Amygdala (tissue), 56 donors: ENCODE measurements at places on chromosomes 4 and X.
A peak's percentile ranks its signal among the peaks of the same experiment; 100 is the strongest.

DNA sequence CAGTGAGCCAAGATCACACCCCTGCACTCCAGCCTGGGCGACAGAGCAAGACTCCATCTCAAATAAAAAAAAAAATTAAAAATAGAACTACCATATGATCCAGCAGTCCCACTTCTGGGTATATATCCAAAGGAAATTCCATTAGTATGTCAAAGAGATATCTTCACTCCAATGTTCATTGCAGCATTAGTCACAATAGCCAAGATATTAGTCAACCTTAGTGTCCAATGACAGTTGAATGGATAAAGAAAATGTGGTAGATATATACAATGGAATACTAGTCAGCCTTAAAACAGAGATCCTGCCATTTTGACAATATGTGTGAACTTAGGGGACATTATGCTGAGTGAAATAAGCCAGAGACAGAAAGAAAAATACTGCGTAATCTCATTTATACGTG lies 49.4 kb downstream of the C4orf46 start:
- DNase-seq, result no peak

DNA sequence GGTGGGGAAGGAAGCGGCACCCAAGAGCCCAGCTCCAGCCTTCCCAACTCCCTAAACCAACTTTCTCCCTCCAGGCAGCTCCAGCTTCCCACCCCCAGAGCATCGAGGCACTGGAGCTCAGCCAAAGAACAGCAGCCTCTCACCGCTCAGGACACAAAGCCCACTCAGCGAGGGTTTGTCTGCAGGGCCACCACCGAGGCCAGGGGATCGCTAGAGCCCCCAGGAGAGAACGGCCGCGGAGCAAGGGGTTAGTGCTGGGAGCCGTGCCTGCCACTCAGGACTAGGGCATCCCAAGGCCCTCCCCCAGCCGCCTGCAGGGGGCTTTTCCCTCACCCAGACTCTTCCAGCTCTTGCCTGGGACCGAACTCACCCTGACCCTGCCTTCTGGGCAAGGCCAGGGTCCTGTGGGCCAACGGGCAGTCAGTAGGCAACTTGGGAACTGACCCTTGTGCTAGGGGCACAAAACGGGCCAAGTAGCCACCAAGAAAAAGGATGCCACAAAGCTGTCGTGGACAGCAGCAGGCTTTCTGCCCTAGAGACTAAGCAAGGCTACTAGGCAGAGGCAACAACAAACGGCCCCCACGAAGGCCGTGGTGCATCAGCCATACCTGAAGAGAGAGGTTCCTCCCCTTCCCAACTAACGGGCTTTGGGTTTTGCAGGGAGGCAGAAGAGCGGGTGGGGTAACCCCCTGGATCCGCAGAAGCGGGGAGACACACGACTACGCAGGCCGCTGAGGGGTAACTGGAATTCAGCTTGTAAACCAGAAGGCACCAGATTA lies 2.3 kb downstream of the HCFC1 start:
- no peak for DNase-seq

DNA sequence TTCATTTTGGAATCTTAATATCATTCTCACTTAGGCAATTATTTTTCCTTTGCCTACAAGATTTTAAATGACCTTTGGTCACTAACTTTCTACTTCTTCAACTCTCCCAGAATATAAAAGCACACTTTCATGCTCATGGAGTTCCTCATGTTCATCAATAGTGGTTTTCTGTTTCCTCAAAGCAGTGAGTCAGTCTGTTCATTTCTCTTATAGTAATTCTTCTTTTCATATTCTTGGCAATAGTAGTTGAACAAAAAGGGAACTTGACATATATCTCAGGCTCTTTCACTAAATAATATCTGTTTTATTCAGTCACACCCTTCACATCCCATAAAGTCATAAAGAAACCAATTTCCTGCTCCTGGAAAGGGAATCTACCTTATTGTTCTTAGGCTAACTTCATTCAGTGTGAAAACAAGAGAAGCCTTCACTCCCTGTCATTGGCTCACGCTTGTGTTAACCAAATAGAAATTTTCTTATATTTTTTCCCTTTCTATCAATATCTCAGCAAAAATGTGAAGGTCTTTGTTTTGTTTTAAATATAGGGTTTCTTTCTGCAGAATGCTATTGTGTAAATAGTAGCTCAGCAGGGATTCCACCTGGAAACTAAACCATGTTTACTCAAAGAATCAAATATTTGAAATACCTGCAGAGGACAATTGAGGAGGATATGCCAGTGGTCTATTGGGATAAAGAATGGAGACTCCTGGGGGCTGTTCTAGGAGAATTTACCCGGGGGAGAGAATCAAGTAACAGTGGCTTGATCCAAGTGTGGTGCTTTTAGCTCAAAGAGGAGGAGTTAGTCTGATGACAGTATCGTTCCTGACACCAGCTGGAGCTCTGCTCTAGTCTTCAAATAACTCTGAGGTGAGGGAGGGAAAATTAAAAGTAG lies 13.4 kb upstream of the TNIP3 start:
- no peak for DNase-seq

DNA sequence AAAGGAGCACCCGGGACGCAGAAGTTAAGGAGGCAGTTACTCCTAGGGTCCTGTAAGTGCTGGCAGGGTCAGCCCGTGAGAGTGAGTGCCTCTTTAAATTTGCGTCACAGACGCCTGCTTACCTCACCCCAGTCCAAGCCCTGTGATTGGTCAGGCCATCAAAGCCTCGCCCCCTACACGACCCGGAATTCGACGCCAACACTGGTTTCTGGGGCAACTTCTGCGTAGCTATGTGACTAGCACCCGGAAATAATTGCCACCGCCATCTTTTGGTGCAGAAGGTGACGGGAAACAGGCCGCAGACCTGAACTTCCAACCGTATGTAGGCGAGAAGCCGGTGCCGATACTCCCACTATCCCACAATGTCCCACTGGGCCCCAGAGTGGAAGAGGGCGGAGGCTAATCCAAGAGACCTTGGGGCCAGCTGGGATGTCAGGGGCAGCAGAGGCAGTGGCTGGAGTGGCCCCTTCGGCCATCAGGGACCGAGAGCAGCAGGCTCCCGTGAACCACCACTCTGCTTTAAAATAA lies at the start of gene DDX53:
DDX53 (plus strand) TSS at position 265 of the 528 bp plus-strand sequence; CDS start at position 363, 98 bp downstream.
- no peak for DNase-seq

GRCh38 chr4:109294006-109294405 lies 8.5 kb downstream of the COL25A1 start:
- no peak for DNase-seq

- no peak for DNase-seq
Observed at GRCh38 chrX:110795645-110796406, at the start of gene CHRDL1. Gene CHRDL1 (minus strand): TSS chrX:110795817. CDS start chrX:110792181, 3,636 bp downstream.

DNA sequence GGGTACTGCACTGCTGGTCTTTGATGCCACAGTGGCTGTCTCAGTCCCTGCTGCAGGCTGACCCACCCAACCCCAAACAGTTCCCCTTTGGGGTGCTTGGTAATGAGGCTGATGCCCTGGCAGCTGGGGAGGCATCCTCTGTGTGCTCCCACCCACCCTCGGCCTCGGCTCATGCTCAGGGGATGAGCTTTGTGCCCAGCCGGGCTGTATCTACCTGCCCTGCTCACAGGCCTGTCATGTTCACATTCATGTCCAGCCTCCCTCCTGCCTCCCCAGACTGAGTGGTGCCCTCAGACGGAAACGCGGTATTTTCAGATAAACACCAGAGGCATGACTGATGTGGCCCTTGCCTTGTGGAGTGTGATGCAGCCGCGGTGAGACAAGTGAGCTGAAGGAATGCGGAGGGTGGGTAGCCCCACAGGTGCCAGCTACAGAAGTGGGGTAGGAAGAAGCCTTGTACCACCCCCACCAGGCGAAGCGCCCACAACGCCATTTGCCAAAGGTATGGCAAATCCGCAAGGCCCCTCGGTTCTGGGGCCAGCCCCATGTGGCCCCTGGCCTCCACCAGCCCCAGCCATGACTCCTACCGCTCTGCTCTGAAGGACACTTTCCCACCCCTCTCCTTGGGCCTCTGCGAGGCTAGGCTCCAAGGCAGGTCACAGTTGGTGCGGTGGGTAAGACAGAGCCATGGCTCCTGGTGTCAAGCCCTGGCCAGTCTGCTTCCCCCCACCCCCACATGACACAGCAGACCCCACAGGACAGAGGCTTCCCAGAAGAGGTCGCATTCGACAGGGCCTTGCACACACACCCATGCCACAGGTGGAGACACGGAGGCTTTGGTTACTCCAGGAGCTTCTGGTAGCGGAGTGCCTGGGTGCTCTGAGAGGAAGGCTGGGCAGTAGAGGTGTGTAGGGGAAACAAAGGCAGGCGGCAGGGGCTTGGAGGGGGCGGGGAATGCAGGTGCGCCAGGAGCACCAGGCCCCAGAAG lies 1.8 kb upstream of the RENBP start:
- DNase-seq, result no peak

DNA sequence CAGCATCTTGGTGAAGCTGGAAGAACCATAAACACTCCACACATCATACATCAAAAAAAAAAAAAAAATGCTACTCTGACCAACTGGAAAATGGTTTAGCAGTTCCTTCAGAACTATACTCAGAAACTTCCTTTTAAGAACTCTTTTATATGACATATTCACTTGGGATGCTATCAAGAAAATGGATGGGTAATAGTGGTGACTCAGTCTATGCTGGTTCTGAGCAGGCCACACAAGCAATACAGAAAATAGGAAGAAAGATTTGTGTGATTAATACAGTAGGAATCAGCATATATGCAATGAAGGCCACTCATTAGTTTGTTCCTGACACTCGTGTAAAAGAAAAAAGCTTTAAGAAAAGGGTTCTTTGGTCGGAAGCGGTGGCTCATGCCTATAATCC lies 123.5 kb upstream of the FAT4 start:
- no peak for DNase-seq

GRCh38 chrX:20438871-20439526 lies 172.3 kb upstream of the RPS6KA3 start:
- DNase-seq, result no peak

DNA sequence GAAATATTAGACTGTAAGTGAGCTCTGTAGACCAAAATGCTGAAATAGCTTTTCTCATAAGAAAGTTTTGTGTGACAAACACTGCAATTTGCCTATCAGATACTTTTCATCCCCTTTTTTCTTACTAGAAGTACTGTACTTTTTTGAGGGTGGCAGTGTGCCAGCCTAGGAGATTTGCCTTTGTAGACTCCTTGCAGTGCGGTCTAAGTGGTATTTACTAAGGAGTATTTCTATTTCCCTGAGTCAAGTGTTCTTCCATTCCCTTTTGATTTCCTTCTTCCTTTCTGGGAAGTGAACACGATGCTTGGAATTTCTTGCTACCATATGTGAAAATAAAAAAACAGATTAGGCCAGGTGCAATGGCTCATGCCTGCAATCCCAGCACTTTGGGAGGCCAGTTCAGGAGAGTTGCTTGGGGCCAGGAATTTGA lies 34.6 kb downstream of the PDLIM5 start:
- DNase-seq, result no peak

DNA sequence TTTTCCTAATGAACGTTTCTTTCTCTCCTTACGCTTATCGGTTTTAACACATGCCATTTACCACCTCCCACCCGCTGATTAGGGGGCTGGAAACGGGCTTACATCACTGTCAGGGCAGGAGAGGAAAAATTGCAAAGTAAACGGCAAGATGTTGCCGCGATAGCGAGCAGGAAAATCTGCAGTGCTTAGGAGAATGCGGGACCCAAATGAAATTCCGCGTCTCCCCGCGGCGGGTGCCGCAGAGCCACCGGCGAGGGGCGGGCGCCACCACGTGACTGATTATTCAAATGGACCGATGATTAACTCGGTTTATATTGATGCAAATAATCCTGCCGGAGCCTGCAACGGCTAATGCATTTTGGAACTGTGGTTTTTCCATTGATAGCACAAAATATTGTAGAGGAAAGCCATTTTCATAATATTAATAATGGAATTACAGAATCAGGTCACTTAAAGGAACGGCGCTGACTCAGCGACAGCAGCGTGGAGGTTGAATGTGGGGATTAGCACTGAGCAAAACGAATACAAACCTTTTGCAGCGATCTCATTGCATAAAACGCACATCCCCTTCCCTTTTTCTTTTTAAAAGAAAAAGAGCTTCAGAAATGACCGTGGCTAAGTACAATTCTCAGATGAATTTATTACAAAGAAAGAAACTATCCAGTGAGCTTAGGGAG lies 224.2 kb downstream of the STIM2 start:
- peak; percentile 39 for DNase-seq

- DNase-seq, result no peak
Observed at GRCh38 chr4:18020145-18020670, 1.3 kb downstream of the LCORL start.

- DNase-seq, result no peak
Observed at GRCh38 chr4:6938647-6939271, 29.1 kb downstream of the TBC1D14 start.
